ENCODE measurements at places on chromosomes 2 and 18. TPM values are rescaled to one million over a fixed set of nuclear protein-coding genes. Genes with fewer than 3 reads are reported as not detected.

The CPSF3 gene
- 31.4 TPM for total RNA-seq

DNA sequence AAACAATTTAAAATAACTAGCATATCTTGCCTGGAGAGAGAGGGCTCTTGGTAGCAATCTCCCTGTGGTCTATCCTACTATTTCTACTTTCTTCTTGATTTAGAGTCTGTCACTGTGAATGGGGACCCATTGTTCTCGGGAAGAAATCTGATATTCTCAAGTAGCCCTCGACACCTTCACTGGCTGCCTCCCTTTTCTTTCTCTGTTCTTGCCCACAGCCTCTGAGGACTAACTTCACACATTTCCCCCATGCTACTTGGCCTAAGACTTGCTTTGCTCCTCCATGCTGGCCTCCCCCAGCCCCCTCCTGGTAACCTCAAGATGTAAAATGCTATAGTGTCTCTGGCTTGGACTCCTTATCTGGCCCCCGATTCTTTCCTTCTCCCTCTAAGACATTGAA, 58.8 kb upstream of the NT5C1B start:
- no peaks in the 10 kb centered on the region for H3K36me3 ChIP-seq
- H3K4me1 ChIP-seq = no peaks in the 10 kb centered on the region
- H3K27ac ChIP-seq = no peak overlapping the region
- H3K27me3 ChIP-seq = no peaks in the 10 kb centered on the region
- DNase-seq = no peak
- no peak overlapping the region for H3K4me3 ChIP-seq

DNA sequence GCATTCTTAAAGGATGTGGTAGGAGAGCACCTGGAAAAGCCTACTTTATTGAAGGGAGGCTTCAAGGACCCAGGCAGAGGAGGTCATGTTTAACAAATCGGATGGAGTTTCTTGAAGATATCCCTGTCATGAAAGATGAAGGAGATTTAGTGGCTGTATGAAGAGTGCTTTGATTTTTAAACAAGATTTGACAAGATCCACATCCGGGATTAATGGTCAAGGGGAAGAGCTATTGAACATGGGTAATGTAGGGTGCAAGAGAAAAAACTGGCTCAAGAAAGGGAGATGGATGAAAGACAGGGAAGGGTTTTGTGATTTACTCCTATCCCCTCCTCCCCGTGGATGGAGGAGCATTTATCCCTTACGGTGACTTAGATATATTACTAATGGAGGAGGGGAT, 113.1 kb upstream of the OSR1 start:
- no peaks in the 10 kb centered on the region for H3K4me1 ChIP-seq
- H3K27ac ChIP-seq = no peak overlapping the region
- no peaks in the 10 kb centered on the region for H3K27me3 ChIP-seq
- no peaks in the 10 kb centered on the region for H3K36me3 ChIP-seq

DNA sequence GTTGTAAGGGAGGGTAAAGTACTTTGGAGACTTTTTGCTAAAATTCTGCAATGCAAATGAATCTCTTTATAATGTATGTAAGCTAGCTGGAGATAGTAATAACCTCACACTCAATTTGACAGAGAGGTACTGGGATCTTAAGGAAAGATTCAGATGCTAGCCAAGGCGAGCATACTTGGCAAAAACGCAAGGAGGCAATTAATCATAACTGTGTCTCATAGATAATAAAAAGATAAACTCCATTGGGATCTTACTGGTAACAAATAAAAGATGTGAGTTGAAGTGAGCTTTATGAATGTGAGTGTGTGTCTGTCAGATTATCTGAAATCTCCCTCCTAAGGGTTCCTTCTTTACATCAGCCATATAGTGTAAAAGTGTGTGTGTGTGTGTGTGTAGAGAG, 533.0 kb downstream of the TMX3 start:
- H3K4me1 ChIP-seq = no peaks in the 10 kb centered on the region
- no peak for DNase-seq
- no peak overlapping the region for H3K27ac ChIP-seq
- H3K36me3 ChIP-seq = no peaks in the 10 kb centered on the region
- H3K27me3 ChIP-seq = no peaks in the 10 kb centered on the region

GRCh38 chr2:221085341-221085900, 486.7 kb downstream of the EPHA4 start:
- no peak overlapping the region for H3K27ac ChIP-seq
- H3K36me3 ChIP-seq = no peaks in the 10 kb centered on the region
- no peak overlapping the region for H3K4me3 ChIP-seq
- no peaks in the 10 kb centered on the region for H3K27me3 ChIP-seq

DNA sequence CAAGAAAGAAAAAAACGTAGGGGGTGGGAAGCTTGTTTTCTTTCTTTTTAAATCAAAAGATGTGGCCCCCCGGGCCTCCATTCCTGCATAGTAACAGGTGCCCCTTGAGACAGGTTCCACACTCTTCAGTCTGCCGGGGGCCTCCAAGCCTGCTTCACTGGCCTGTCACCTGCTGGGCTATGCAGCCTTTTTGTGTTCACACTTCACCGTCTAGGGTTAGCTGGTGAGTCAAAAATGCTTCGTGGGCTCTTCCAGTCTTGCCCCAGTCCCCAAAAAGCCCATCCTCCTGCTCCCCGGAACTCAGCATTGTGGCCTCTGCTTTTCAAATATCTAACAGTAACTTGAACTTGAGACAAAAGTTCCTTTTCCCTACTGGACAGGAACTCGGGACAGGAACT, 67.9 kb downstream of the POLR1A start:
- no peaks in the 10 kb centered on the region for H3K27me3 ChIP-seq
- H3K36me3 ChIP-seq = no peaks in the 10 kb centered on the region
- peak overlapping the region; percentile 77 for H3K27ac ChIP-seq
- no peak for DNase-seq

- peaks cover 34% of the 10 kb centered on the region for H3K4me1 ChIP-seq
- peak overlapping the region; percentile 97 for H3K27ac ChIP-seq
- H3K4me3 ChIP-seq = no peak overlapping the region
- no peaks in the 10 kb centered on the region for H3K27me3 ChIP-seq
Measured at GRCh38 chr2:43157506-43158246, 68.7 kb downstream of the ZFP36L2 start.

DNA sequence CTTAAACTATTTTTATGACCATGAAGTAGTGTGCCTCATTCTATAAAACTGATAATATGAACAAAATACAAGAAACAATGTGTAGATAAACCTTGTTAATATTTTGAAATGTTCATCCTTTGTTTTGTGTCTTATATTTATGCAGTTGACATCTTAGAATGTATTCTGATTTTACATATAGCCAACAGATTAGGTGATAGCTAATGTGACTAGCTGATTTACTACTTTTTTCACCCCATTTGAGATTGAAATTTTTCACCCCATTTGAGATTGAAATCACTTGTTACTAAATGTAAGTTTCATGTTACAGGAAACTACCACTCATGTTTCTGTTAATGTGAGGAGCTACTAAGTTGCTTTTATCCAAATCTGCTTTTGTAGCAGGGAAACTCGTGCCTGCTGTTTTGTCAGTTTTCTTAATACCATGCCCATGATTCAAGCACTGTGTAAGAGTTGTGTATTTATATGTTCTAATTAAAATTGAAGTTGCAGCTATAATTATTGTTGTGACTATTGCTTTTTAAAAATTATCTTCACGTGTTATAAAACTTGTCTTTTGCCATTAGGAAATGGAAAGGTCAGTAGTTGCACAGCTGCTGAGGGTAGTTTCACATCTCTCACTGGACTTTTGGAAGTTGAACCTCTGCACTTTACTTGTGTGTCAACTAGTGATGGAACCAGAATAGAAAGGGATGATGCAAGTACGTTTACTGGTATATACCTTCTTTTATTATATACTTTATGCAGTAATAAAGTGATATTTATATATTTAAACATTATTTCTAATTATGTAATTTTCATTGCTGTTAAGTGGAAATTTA, 96.6 kb downstream of the BIRC6 start:
- no peaks in the 10 kb centered on the region for H3K27me3 ChIP-seq
- DNase-seq = no peak

The PDE6D gene
- 27.7 TPM for total RNA-seq

GRCh38 chr2:163338270-163338669, 397.5 kb downstream of the FIGN start:
- no peak overlapping the region for H3K27ac ChIP-seq
- DNase-seq = no peak
- H3K4me1 ChIP-seq = no peaks in the 10 kb centered on the region
- H3K27me3 ChIP-seq = no peaks in the 10 kb centered on the region
- no peak overlapping the region for H3K4me3 ChIP-seq

- H3K27ac ChIP-seq = no peak overlapping the region
- no peak overlapping the region for H3K4me3 ChIP-seq
- no peaks in the 10 kb centered on the region for H3K27me3 ChIP-seq
Measured at GRCh38 chr2:84539729-84540128, 23.4 kb downstream of the DNAH6 start.
